Stimulated activated CD4-positive, alpha-beta T cell treated with anti-CD3 and anti-CD28 coated beads, Interleukin-1b, Interleukin-23, amount 100 ng/mL, for 24 hours (primary cell): ENCODE measurements at places on chromosomes 5 and 9.

- DNase-seq: peak; percentile 83
Observed at GRCh38 chr5:99060306-99061261, 131.8 kb upstream of the CHD1 start.

GRCh38 chr5:132459983-132460838 lies 30.4 kb downstream of the IRF1 start:
- no peak for DNase-seq

- DNase-seq: no peak
Observed at GRCh38 chr5:176803943-176804498, 6.3 kb upstream of the UNC5A start.

- DNase-seq: no peak
Observed at GRCh38 chr5:102832445-102832844, 77.3 kb downstream of the PAM start.

- no peak for DNase-seq
Observed at GRCh38 chr5:68343421-68343826, 127.9 kb downstream of the PIK3R1 start.

- no peak for DNase-seq
Observed at GRCh38 chr5:17436350-17436749, 61.7 kb upstream of the TAF11L2 start.

- DNase-seq: no peak
Observed at GRCh38 chr5:72955143-72955767, 586 bp upstream of the FCHO2 start.

DNA sequence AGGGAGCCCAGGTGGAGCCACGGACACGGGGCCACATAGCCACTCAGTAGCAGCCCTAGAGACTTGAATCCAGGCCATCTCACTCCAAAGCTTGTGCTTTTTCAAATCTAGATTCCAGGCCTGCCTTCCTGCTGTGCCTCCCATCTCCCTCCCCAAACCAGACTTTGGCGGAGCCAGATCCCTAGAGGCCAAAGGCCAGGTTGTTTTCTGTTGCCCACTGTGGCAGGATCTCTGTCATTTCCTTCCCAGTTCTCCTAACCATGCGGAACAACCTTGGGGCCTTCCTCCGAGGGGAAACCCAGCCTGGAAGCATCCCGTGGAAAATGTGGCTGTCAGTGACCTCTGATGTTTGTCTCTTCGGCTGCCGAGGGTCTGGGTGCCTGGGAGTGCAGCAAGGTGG lies 16.4 kb upstream of the RPS14 start:
- DNase-seq: no peak

- no peak for DNase-seq
Observed at GRCh38 chr9:15372455-15372854, 50.2 kb upstream of the SNAPC3 start.

- no peak for DNase-seq
Observed at GRCh38 chr9:1732670-1733069, 282.5 kb upstream of the SMARCA2 start.

- no peak for DNase-seq
Observed at GRCh38 chr9:2729721-2730120, 12.4 kb downstream of the KCNV2 start.

DNA sequence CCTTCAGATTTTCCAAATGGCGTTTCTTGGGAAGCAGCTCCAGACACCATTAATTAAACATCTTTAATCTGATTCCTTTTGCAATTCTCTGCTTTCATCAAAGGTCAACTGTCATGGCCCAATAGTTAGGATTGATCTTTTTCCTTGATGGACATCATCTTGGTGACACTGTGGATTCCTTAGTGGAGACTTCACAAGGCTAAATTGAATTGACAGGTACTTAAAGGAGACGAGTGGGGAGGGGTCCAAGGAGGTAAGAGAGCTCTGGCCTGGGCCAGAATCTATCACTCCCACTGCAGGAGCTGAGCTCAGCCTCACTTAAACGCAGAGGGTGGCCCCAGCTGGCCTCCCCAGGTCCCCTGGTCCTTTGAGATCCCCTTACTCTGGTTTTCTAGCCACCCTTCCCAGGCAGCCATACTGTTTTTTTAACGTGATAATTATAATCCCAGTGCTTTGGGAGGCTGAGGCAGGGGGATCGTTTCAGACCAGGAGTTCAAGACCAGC lies 9.9 kb upstream of the HMCN2 start:
- DNase-seq: no peak

GRCh38 chr9:69757996-69758675 lies 1.7 kb downstream of the PTAR1 start:
- DNase-seq: no peak

- DNase-seq: peak; percentile 24
Observed at GRCh38 chr5:139633295-139634027, 14.7 kb upstream of the CXXC5 start.

DNA sequence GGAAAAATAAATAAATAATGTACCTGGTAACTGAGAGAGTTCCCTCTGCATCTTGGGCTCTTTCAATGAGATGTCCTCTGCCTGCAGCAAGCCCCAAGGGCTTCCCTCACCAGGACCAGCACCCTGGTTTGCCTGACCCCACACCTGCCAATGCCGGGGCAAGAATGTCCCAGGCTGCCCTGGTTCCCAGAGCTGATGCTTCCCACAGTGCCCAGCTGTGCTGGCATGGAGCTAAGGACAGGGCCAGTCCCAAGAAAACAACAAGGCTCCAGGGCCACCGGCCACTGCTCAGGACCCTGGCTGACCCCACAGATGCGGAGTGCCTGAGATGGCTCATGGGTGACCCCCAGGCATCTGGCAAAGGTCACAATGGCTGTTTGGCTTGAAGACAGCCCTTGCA lies 123.5 kb downstream of the KCNIP1 start:
- DNase-seq: no peak

- DNase-seq: no peak
Observed at GRCh38 chr5:150213530-150213929, 23.7 kb downstream of the SLC6A7 start.

DNA sequence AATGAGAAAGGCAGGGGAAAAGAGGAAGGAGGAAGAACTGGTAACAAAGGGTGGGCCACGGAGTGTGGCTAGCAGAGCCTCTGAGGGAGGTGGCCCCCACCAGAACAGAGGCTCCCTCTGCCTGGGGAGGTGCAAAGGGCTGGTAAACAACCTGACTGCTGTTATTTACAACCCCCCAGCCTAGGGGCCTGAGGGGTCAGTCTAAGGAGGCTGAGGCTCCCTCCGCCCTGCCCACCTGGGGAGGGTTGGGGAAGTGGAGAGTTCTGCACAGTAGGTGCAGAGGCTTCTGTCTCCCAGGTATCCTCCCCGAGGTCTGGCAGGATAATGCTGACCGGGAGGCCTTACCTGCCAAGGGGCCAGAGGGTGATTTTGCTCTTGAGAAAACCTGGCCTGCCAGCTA lies 35.6 kb upstream of the SMU1 start:
- no peak for DNase-seq

DNA sequence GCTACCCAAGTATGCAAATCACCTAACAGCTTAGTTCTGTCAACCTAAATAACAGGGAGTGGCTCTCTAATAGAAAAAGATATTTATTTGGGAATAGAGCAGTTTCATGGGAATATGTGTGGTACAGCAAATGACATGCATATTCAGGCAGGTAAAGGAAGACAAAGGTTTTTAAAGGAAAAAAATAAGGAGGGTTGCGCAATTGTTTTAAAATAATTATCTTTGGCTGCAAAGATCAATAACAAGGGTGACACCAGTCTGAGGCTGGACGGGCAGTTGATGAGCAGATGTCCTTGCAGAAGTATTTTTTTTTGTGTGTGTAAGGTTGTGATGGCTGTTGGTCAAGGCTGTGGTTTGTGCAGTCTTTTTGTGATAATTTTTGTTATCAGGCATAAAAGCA lies 332.0 kb downstream of the ARHGEF28 start:
- DNase-seq: no peak

DNA sequence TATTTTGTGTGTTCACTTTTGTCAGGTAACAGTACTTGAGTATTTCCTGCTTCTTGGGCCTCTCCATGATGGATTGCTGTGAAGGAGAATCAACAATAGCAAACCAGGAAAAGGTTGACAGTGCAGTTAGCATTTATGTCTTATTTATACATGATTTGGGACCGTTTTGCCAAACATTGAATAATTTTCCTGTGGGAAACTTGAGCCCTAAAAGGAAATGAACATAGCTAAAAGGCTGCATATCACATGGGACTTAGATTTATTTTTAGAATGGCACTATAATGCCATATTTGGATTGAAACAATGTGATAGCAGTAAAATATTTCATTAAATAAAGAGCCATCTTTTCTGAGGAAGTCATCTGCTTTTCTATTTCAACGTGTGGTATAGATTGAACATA lies 15.3 kb downstream of the GPR21 start:
- DNase-seq: no peak

- DNase-seq: no peak
Observed at GRCh38 chr5:58182287-58182841, 277.5 kb downstream of the PLK2 start.

GRCh38 chr5:99083197-99083596 lies 154.4 kb upstream of the CHD1 start:
- no peak for DNase-seq

- no peak for DNase-seq
Observed at GRCh38 chr5:105865834-105866233, 1804.9 kb downstream of the EFNA5 start.

DNA sequence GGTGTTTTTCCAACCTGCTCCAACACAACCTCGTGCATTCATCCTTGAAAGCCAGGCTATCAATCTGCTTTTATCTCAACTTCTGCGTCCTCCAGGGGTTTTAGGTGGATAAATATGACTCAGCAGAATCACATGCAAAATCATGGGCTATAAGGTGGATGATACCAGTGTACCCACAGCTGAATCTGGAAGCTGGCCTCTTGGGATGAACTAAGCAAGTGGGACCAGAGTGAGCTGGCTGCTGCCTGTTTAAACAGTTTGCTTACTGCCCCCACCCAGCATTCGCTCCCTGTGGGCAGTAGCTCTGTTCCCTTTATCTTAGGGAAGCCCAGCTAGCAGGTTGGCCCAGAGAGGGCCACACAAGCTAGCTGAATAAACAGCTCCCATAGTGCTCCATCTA lies 194.0 kb downstream of the CRB2 start:
- DNase-seq: no peak

- no peak for DNase-seq
Observed at GRCh38 chr5:38376404-38376803, 118.0 kb downstream of the EGFLAM start.

GRCh38 chr5:73764586-73764985 lies 138.6 kb downstream of the ARHGEF28 start:
- no peak for DNase-seq

DNA sequence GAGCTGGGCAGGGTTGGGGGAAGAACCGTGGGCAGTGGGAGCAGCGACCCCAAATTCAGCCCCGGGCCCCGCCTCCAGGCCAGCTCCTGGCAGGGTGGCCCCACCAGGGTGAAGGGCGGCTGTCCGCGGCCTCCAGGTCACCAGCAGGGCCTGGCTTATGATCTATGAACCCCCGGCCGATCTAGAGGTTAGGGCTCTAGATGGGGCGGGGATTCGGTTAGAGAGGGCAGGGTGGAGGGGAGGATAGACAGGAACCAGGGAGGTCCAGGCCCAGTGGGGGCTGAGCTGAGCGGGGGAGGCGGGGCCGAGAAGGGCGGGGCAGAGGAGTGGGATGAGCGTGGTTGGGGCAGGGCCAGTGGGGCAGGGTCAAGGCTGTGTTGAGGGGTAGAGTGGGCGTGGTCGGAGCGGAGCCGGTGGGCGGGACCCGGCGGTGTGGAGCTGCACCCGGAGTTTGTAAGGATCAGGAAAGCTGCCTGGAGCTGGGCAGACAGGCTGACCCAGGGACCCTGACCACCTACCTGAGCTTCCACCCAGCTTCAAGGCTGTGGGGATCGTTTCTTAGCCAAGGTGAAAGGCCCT lies 29.3 kb upstream of the OBP2B start:
- DNase-seq: peak; percentile 40

- no peak for DNase-seq
Observed at GRCh38 chr5:6450319-6450833, 1.7 kb downstream of the UBE2QL1 start.

- no peak for DNase-seq
Observed at GRCh38 chr9:93057042-93057702, 1.3 kb upstream of the SUSD3 start.

- no peak for DNase-seq
Observed at GRCh38 chr5:68898951-68899471, 194.8 kb upstream of the SLC30A5 start.

DNA sequence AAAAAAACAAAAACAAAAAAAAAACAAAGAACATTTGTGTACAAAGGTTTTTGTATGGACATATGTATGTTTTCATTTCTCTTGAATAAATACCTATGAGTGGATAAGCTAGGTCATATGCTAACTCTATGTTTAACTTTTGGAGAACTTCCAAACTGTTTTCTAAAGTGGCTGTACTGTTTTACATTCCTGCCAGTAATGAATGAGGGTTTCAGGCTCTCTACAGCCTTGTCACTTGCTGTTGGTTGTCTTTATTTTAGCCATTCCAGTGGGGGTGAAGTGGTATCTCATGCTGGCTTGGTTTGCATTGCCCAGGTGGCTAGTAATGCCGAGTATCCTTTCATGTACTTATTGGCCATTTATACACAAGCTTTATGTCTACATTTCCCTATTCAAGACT lies 9.1 kb upstream of the TRIO start:
- DNase-seq: no peak

DNA sequence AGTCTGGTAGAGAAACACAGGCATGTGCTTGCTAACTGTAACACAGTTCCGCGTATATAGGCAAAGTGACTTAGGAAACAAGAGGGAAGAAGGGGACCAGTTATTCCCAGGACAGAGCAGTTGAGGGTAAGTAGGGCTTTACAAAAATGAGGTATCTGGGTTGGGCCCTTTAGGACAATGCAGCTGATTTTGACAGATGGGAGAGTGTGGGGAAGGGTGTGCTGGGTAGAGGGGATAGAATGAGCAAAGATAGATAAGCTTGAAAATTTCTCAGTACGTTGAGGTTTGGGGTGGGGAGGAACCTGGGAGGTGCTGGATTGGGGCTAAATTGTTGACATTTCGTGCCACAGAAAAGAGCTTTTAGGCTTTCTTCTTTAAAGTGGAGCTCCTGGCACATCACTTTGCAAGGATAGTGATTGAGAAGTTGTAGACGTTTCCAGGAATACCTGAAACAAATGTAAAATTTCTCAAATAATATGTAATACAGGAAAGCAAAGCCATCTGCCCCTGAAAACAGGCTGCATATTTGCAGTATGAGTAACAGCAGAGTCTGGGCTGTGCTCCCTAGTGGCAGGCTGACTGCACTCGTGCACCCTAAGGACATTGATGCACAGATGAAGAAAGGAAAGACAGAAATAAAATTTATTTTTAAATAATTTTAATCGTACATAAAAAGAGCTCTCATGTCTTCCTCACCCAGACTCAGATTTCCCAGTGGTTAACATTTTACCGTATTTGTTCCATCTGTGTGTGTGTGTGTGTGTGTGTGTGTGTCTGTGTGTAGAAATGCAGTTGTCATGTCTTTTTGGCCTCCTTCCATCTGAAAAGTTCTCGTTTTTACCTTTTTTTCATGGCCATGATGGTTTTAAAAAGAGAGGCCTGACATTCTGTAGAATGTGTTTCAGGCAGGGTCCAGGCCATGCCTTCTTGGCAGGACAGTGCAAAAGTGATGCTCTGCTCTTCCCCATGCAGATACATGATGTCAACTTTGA lies 144.9 kb upstream of the DMRT1 start:
- DNase-seq: no peak

DNA sequence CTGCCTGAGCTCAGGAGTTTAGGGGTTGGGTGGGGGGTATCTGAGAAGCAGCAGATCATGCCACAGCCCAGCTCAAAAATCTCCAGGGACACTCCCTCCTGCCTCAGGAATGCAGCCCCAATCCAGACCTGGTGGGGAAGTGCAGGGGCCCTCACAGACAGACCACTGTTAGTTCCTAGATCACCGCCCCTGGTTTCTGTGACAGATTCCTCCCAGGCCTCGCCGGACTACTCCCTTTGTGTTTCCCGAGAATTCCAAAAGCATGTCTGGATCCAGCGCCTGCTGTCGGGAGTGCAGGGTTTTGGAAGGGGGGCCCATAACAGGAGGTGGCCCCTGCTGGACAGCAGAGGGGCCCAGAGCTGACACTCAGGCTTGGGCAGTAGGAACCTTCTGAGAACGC lies 74.5 kb downstream of the CTSL start:
- no peak for DNase-seq
